ENCODE measurements at places on chromosomes 6 and 20.

DNA sequence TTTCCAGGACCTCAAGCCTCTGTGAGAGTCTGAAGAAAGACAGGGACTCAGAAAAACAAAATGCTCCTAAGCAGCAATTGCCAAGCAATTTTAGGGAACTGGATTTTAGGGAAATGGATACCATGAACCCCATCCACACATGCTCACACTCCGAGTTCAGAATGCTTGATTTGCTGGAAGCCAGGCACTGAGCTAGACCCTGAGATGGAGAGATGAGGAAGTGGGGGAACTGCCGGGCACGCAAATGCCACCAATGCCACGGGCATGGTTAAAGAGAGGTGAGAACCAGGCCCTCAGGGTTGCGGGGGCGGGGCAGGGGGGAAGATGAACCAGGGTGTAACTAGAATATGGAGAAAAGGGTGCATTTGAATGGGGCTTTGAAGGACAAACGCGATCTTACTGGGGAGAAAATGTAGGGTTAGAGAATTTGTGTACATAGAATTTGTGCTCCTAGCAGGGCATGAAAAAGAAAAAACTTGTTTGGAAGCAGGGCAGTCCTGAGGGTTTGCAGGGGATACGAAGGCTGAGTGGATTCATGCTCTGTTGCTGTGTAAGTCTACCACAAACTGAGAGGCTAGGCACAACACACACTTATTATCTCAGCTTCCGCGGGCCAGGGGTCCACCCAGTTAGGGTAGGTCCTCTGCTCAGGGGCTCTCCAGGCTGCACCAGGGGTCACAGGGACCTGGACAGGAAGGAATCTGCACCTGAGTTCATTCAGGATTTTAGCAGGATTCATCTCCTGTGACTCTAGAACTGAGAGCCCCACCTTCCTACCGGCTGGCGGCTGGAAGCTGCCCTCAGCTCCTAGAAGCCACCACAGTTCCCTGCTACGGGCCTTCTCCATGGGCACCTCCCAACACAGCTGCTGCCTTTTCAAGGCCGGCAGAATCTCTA, 108.0 kb downstream of the SNX5 start:
- DNase-seq = no peak

DNA sequence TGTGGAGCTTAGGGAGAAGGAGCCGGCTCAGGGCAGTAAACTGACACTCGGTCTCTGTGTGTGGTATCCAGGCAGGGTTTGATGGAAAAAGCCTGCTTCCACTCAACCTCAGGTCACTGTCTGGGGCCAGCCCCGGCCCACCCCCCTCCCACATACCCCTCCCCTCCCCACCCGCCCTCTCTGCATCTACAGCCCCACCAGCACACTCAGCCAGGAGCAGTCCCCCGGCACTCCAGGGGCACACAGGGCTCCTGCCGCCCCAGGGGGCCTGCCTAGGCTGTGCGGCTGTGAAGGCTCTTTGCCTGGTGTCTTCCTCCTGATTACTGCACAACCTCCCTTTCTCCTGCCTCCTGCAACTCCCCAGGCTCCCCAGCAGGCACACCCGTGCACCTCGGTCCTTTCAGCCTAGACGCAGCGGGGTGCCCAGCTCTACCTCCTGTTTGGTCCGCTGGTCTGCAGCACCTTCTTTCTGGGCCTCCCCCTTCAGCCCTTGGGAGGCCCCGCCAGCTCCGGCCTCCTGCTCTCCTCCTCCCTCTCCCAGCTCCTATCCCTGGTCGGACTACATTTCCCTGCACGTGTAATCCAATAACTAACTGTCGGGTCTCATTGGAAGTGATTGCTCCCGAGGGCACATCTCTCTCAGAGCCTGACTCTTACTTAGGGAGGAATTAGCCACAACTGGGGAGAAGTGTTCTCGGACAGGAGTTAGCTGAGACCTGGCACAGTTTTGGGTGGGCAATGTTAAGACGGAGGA, 1.3 kb upstream of the FOXF2 start:
- DNase-seq = no peak

GRCh38 chr6:31899215-31899614, 1.7 kb upstream of the EHMT2 start:
- no peak for DNase-seq

DNA sequence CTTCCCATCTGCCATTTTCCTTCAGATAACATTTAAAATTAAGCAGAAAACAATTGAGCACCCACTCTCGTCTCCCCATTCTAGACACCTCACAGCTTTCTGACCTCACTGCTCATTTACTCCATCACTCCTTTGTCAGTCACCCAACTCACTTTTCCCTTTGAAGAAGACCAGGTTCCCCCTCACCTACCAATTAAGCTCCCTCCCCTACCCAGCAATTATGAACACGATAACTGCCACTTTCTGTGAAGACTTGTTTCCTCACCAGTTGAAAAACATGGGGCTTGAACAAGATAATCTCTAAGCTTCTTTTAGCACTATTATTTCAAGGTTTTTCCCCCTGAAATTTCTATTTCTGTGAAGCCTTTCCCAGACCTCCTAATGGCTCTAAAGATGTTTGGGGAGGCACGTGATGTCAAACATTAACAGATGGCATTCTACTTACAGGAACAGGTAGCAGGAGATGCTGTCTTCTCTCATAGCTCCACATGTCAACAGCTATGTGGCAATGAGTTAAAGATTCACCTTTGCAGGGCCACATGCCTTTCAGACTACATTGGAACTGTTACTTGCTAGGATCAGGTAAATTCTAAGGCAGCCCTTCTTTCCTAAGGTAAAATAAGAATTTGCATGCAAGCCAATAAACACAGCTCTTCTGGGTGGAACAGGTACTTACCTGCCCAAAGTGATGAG, 24.8 kb upstream of the SLA2 start:
- no peak for DNase-seq

DNA sequence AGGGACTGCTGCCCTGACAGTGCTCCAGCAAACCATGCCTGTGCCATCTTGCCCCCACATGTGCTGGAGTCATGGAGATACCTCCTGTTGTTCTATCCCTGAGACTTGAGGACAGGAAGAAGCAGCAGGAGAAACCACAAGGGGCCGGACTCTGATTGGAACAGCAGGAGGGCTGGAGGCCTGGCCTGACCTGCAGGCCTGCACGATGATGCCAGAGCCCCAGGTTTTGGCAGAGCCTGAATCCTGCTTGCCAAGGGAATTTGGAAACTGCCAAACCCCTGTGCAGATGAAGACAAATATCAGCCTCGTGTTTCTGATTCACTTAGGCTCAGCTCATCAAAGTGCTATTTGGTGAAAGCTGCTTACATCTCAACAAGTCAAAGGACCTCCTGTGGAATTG, 177.6 kb downstream of the MAFB start:
- DNase-seq = no peak

- no peak for DNase-seq
Measured at GRCh38 chr20:49831022-49831769, 18.6 kb downstream of the SLC9A8 start.

- DNase-seq = no peak
Measured at GRCh38 chr6:32854376-32855178, 585 bp downstream of the PSMB9 start.

DNA sequence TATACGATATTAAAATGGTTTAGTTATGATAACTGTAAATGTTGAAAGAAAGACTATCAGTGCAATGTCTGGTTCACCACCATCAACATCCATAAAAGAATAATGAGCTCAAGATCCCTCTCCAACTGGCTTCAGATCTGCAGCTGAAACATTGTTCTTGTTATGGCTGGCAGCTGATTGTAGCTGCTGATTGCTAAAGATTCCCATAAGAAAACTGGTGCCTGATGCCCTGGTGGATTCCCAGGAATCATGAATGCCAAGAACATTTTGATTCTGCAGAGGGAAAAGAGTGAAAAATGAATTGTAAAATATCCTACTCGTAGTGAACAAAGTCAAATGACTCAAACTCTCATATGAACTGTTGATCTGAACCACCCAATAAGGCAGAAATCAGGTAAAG, 1160.2 kb downstream of the EPHA7 start:
- DNase-seq = no peak

DNA sequence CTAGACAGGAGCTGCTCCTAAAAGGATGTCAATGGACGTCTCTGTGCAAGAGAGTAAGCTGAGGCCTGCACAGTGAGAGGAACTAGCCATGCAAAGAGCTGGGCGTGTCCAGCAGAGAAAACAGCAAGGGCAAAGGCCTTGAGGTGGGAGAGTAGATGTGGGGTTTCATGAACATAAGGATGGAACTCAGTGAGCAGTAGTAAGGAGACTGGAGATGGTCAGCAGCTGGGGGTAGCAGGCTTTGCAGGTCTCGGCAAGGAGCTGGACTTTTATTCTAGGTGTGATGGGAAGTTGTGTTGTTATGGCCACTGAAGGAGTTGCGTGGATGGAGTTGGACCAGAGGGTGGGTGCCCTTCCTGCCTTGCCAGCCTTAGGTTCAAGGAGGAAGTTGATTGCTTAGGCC, 90.7 kb upstream of the SIRPA start:
- no peak for DNase-seq

DNA sequence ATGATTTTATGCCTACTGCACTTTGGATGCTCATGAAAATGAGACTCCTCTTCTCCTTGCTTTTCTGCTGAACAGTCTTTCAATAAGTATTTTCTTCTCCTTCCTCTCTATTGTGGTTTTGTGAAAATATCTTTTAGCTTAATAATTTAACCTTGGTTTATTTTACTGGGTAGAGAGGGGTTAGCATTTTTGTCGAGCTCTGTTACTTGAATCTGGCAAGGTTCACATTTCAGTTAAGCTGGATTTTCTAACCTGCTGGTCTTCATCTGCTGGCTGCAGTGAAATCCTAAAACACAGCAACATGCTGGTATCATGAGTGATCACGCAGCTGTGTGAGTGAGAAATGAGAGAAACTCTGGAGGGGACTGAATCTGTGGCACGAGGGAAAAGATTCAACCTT, 222.7 kb upstream of the NOX3 start:
- no peak for DNase-seq

DNA sequence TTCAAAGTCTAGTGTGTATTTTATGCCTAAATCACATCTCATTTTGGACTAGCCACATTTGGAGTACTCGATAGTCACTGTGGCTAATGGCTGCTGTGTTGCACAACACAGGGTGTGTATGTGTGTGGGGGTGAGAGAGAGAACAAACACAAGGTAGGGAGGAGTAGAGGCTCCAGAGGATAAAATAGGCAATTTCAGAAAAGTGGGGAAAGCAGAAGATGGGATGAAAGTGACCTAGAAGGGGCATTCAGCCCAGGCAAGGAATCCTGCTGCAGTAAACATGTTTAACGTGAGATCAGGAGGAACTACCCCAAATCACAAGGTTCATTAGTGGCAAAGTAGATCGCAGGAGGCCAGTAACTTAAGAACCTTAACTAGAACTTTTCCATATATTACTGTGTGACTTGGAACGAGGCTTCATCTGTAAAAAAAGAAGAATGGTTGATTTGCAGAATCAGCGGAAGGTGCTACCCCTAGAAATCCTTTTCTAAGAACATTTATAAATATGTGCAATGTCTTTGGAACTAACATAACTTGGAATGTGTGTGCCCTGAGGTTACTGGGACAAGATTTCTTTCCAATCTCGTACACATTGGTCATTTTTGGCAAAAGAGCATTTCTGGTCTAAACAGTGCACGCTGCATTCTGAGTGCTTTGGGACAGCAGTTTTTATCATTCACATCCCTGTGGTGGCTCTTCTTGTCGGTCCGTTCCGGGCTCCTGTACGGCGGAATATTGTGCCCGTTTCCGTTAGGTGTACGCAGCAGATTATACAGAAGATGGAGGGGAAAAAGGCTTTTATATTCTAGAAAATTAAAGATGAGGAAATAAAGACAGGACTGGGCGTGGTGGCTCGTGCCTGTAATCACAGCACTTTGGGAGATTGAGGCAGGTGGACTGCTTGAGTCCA, 2.6 kb downstream of the DUSP22 start:
- DNase-seq = no peak

GRCh38 chr20:1838556-1839279, 56.5 kb upstream of the SIRPA start:
- no peak for DNase-seq

- no peak for DNase-seq
Measured at GRCh38 chr6:105921781-105922180, 164.4 kb upstream of the PRDM1 start.

DNA sequence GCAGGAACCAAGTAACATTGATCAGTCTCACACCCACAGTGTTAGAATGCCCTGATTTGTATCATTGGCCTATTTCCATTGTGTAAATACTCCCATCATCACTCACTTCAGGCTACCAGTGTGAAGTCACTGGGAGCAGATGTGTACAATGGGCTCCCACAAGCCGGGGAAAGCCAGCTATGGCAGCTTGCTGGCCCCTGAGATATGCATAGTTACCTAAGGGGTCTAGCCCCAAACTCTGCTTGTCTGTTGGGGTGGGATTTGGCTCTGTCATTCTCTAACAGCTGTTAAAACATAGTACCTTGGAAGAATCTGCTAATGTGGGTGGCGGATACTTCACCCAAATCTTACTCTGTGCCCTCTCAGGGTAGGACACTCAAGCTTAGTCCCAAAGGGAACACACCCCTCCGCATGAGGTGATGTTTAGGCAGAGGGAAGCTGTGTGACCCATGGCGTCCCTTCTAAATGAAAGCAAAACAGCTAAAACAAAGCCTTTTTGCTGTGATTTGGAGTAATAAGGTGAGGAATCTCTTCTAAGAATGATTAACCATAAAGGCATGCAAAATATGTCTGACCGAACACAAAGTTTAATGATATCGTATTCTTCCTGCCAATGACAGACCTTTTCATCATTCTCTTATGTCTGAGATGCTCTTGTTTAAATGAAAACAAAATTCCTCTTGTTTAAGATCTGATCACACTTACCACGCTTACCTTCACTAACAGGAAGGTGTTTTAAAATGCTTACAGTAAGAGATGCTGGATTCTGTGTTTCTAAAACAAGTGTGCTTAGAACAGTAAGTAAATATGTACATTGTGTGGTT, 45.9 kb upstream of the PXDC1 start:
- no peak for DNase-seq

GRCh38 chr6:10414756-10415616, at the start of gene TFAP2A:
TSS of gene TFAP2A (minus strand) at chr6:10415074. CDS start at chr6:10414991, 83 bp downstream.
- no peak for DNase-seq

GRCh38 chr6:122647765-122648164, 37.6 kb downstream of the PKIB start:
- DNase-seq = no peak

- DNase-seq = no peak
Measured at GRCh38 chr20:58229198-58229798, 845 bp upstream of the ANKRD60 start.

DNA sequence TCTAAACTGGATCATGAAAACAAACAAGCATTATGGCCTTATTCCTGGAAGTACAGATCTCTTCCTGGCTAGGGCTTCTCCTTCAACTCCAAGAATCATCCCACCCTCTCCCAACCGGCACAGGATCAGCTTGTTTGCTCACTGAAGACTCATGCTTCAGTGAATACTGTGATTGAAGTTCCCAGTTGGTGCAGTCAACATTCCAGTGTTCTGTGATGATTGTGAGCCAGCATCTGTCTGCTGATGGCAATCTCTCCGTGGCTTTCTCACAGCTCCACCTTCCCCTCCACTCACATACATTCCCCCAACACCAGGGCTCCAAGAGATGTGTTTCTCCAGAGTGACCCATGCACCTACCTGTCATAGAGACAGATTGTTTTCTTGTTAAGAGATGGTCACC, 421.3 kb upstream of the BTBD3 start:
- no peak for DNase-seq

GRCh38 chr6:143621159-143621873, 56.4 kb upstream of the PHACTR2 start:
- DNase-seq = no peak

GRCh38 chr20:33076662-33077372, 2.6 kb upstream of the BPIFB4 start:
- DNase-seq = no peak

Measured in activated CD8-positive, alpha-beta memory T cell treated with anti-CD3 and anti-CD28 coated beads for 48 hours (primary cell).